ENCODE measurements at places on chromosomes 13 and 19.

DNA sequence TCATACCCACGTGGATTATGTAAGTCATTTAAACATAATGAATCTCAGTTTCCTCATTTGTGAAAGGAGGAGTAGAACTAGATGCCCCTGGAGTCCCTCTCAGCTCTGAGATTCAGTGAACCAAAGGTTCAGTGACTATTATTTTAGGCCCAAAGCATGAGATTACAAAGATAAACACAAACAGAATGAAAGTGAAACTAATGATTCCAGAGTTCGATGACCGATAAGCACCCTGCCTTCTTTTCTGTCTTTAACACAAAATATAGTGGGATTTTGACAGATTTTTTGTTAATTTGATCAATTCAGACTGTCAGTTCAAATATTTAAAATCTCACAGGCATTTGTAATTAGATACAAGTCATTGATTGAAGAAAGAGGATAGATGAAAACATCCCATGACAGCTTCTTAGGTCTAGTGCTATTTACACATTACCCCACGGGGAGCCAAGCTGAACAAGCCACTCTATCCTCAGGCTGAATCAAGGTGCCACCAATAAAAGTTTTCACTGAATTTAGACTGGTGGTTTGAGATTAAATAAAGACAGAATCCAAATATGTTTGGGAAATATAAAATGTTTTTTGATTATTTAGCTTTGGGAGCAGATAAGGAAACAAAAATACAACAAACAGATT, 64.6 kb upstream of the RAP2A start:
- H3K27ac ChIP-seq: peak overlapping the region; percentile 78
- H3K36me3 ChIP-seq: peaks cover 71% of the 10 kb centered on the region
- peaks cover 26% of the 10 kb centered on the region for H3K4me1 ChIP-seq
- no peak for DNase-seq
- peak overlapping the region; percentile 38 for H3K4me3 ChIP-seq

DNA sequence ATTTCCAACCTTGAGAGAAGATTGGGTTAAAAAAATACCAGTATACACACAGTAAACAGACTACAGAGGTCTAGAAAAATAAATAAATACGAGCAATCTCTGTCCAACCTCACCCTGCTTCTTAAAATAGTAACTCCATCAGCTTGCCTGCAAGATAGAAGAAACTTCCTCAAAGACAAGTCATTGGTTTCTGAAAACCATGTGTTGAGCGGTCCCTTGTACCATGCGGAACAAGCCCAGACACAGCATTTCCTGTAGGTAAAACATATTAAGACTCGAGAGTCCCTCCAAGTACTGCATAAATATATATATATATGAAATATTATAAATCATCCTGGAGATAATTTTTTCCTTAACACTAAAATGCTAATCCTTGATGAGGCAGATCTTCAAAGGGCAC, 157.4 kb downstream of the MZT1 start:
- H3K4me1 ChIP-seq: no peaks in the 10 kb centered on the region
- no peaks in the 10 kb centered on the region for H3K27me3 ChIP-seq
- H3K27ac ChIP-seq: no peak overlapping the region
- DNase-seq: no peak

- no peaks in the 10 kb centered on the region for H3K27me3 ChIP-seq
- no peaks in the 10 kb centered on the region for H3K36me3 ChIP-seq
- H3K4me3 ChIP-seq: no peak overlapping the region
Measured at GRCh38 chr13:40878823-40879222, 89.4 kb downstream of the SLC25A15 start.

DNA sequence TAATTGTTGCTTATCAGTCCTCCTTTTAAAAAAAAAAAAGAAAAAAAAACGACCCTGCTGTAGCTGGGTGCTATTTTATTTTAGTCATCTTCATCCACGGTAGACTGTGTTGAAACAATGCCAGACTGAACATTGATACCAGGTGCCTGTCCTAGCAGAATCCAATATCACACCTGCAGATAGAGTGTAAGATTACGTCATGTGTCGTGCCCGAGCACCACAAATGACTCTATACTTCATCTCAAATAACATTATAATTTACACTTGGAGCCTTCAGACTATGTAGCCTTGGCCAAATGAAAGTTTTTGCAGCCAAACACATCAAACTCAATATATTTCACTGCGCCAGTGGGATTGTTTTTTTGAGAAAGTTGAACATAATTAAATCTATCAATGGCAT, 410.6 kb downstream of the FGF9 start:
- DNase-seq: no peak
- no peak overlapping the region for H3K4me3 ChIP-seq
- no peaks in the 10 kb centered on the region for H3K36me3 ChIP-seq
- H3K4me1 ChIP-seq: no peaks in the 10 kb centered on the region

DNA sequence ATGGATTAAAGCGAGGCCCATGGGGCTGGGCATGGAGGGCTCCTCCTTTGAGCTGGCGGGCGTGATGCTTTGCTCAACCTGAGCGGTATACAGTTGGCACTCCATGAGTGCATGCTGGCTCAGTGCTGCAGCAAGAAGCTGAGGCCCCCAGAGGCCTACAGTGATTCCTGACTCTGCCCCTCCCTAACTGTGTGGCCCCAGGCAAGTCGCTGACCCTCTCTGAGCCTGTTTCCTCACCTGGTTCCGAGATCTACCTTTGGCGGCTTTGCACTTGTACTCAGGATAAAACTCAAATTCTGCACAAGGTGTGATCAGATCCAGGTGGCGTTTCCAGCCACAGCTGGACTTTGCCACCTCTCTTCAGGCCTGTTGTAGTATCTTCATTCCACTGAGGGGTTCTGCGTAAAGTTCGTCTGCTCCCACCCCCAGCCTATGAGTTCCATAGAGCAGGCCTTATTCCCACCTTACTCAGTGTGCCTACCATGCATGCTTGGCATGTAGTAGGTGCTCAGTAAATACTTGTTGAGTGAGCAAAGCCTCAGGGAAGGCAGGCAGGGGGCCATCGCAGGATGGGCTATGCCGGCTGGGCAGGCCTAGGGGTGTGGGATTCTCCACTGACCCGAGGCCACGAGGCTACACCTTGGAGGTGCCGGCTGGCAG, 7.9 kb downstream of the LRP3 start:
- no peaks in the 10 kb centered on the region for H3K27me3 ChIP-seq
- no peak for DNase-seq
- no peak overlapping the region for H3K4me3 ChIP-seq
- H3K27ac ChIP-seq: no peak overlapping the region
- peaks cover 22% of the 10 kb centered on the region for H3K36me3 ChIP-seq

- H3K36me3 ChIP-seq: no peaks in the 10 kb centered on the region
- H3K4me3 ChIP-seq: no peak overlapping the region
- H3K27me3 ChIP-seq: no peaks in the 10 kb centered on the region
- DNase-seq: no peak
Measured at GRCh38 chr13:114067381-114067885, 65.0 kb downstream of the RASA3 start.

DNA sequence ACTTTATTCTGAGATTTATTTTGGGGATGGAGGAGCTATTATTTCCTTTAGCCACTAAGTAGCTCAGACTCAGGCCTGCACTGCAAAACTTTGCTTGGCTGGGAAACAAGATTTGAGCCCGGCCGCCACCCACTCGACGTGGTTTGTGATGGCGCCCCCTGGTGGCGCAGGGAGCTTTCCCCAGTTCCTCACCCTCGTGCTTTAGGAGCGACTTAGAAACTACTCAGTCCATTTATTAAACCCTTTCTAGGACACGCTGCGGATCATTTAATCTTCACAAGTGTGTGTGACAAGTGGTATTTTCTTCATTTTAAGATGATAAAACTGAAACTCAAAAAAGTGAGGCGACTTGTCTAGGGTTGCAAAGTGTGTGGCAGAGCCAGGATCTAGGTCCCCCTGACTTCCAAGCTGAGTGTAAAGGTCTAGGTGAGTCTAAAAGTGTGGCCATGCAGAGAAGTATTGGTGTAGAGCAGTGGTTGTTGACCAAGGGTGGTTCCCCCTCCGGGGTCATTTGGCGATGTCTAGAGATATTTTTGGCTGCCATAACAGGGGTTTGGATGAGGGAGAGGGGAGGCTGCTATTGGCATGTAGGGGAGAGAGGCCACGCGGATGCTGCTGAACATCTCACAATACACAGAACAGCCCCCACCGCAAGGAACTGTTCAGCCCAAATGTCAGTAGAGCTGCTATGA, 2.2 kb downstream of the CXCL17 start:
- no peak overlapping the region for H3K4me3 ChIP-seq
- no peak overlapping the region for H3K27ac ChIP-seq
- no peaks in the 10 kb centered on the region for H3K36me3 ChIP-seq
- H3K27me3 ChIP-seq: no peaks in the 10 kb centered on the region

DNA sequence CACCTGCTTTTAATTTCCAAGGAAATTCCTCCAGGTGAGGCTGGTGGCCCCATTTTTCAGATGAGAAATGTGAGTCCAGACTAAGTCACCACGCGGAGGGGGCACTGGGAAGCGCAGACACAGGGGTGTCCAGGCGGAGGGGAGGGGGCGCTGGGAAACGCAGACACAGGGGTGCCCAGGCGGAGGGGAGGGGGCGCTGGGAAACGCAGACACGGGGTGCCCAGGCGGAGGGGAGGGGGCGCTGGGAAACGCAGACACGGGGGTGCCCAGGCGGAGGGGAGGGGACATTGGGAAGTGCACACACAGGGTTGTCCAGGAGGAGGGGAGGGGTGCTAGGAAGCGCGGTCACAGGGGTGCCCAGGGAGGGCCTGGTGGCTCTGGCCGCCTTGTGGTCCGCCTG, 3.5 kb downstream of the GRK1 start:
- no peaks in the 10 kb centered on the region for H3K36me3 ChIP-seq
- H3K4me3 ChIP-seq: no peak overlapping the region
- H3K27ac ChIP-seq: no peak overlapping the region
- no peaks in the 10 kb centered on the region for H3K4me1 ChIP-seq
- DNase-seq: no peak

- no peaks in the 10 kb centered on the region for H3K27me3 ChIP-seq
- H3K27ac ChIP-seq: no peak overlapping the region
- peaks cover 28% of the 10 kb centered on the region for H3K36me3 ChIP-seq
Measured at GRCh38 chr13:28218679-28219078, 80.3 kb downstream of the PAN3 start.

- H3K27ac ChIP-seq: peak overlapping the region; percentile 69
- H3K36me3 ChIP-seq: no peaks in the 10 kb centered on the region
- peaks cover 98% of the 10 kb centered on the region for H3K4me1 ChIP-seq
- DNase-seq: no peak
Measured at GRCh38 chr13:48403151-48403631, 9.7 kb downstream of the LPAR6 start.

- peak within 1 kb of the TSS; percentile 22 for H3K27ac ChIP-seq
- peaks cover 10% of the 10 kb centered on the region for H3K36me3 ChIP-seq
- H3K4me3 ChIP-seq: peak within 1 kb of the TSS; percentile 64
- peak; percentile 77 for DNase-seq
- peaks cover 30% of the 10 kb centered on the region for H3K27me3 ChIP-seq
- peaks cover 21% of the 10 kb centered on the region for H3K4me1 ChIP-seq
Measured at GRCh38 chr19:38387550-38388348, at the start of gene GGN. Gene GGN (minus strand): TSS chr19:38388034. CDS start chr19:38387261, 773 bp downstream.

- no peak for DNase-seq
- no peaks in the 10 kb centered on the region for H3K27me3 ChIP-seq
- H3K36me3 ChIP-seq: no peaks in the 10 kb centered on the region
- no peaks in the 10 kb centered on the region for H3K4me1 ChIP-seq
Measured at GRCh38 chr13:22880741-22881720, 299.7 kb upstream of the SGCG start.

- H3K36me3 ChIP-seq: no peaks in the 10 kb centered on the region
- no peak for DNase-seq
- no peak overlapping the region for H3K27ac ChIP-seq
- H3K4me3 ChIP-seq: no peak overlapping the region
- no peaks in the 10 kb centered on the region for H3K4me1 ChIP-seq
Measured at GRCh38 chr13:29948244-29948643, 97.8 kb upstream of the UBL3 start.

GRCh38 chr19:28075229-28075628, 1137.7 kb downstream of the UQCRFS1 start:
- no peak overlapping the region for H3K4me3 ChIP-seq
- no peak for DNase-seq
- H3K4me1 ChIP-seq: no peaks in the 10 kb centered on the region

GRCh38 chr13:35648201-35648600, 171.7 kb upstream of the MAB21L1 start:
- H3K27me3 ChIP-seq: no peaks in the 10 kb centered on the region
- H3K4me1 ChIP-seq: no peaks in the 10 kb centered on the region
- DNase-seq: no peak
- H3K27ac ChIP-seq: no peak overlapping the region
- H3K36me3 ChIP-seq: no peaks in the 10 kb centered on the region

DNA sequence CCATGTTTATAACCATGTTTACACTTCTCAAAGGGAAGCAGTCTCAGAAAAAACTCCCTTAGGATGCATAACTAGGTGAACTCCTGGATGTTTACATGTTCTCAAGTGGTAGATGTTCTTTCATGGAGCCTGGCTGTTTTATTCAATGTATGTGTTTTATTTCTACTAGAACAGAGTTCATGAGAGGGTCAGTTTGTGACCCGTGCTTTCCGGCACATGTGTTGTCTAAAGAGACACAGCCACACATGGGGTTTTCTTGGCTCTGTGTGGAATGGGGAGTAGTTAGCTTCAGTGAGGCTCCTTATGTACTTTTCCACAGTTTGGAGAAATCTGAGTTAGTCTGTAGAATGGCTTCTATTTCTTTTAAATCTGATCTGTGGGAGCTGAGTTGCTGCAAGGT, 60.9 kb downstream of the ATP8A2 start:
- no peak overlapping the region for H3K4me3 ChIP-seq
- H3K27ac ChIP-seq: no peak overlapping the region
- no peak for DNase-seq
- no peaks in the 10 kb centered on the region for H3K4me1 ChIP-seq

DNA sequence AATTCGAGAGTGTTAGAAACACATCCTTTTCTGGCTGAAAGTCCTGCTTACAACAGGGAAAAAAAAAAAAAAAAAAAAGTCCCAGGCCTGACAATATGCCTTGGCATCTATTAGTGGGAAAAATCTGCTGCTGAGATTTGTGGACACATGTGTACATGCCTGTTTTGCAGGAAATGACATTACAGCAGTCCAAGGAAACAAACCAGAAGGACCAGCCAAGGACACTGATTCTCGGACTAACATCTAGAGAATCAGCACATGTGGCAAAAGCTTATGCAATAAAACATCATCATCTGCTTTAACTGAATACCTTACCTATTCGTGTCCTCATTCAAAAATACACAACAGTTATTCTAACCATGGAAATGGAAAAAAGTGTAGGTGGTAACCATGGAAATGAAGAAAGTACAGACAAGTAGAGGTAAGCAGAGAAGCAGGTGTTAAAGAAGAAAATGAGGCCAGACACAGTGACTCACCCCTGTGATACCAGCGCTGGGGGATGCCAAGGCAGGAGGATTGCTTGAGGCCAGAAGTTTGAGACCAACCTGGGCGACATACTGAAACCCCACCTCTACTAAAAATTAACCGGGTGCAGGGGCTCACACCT, 9.4 kb upstream of the DPY19L3 start:
- H3K27ac ChIP-seq: no peak overlapping the region
- DNase-seq: no peak
- H3K27me3 ChIP-seq: no peaks in the 10 kb centered on the region
- H3K4me3 ChIP-seq: no peak overlapping the region
- H3K4me1 ChIP-seq: no peaks in the 10 kb centered on the region
